Stimulated activated CD4-positive, alpha-beta T cell treated with anti-CD3 and anti-CD28 coated beads, TNF-alpha, amount 100 ng/mL, for 48 hours (primary cell): ENCODE measurements at places on chromosomes 11 and 22.

DNA sequence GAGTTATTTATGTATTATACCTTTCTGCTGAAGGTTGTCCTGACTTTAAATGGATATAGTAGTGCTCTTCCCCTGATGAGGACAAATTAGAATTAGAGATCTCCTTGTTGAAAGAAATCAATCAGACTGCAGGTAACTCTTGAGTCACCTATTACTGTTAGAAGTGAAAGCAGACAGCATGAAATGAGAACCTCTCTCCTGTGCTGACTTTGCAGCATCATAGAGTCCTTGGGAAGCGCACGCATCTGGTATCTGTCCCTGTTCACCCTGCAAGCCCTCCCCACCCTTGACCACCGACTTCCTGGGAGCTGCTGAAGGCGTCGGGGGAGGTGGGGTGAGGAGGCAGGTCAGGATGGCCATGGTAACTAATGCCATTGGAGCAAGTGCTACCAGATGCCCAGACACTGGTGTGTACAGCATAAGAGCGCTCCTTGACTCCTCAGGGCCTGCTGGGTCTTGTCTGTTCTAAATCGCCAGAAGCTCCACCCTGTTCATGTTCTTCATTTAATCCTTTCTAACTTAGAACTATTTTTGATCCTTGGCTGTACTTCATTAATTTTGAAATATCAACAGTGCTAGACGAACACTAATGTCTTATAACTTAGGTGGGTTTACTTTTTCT is 143.9 kb downstream of the WNT7B start:
- no peak for DNase-seq

GRCh38 chr11:46210133-46210636 is 67.3 kb upstream of the CREB3L1 start:
- no peak for DNase-seq

DNA sequence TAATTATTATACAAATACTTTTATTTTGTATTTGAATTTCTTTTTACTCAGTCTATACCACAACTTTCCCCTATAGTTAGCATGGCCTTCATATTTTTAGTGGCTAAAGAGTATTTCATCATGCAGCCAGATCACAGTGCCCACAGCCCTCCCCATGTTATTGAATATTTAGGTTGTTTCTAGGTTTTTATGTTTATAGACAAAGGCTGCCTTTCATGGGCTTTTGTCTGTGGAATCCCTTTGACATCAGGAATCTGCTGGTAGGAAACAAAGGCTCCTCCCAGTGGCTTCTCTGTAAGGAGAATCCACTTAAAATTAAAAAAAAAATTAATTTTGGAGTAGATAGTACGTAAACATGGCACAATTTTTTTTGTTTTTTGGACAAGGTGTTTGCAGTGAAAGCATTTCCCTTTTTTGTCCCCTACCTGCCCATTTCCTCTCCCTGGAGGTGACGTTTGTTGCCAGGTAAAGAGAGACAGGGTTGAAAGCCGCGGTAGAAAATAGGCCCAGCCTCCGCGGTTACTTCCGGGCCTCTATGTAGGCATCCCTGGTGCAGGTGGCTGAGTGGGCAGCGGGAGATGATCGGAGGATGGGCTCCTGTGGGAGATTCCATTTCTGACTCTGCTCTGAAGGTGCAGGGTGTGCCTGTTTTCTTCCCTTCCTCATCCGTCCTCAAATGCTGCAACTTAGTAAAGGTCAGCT is 82.2 kb upstream of the OR4B1 start:
- no peak for DNase-seq

DNA sequence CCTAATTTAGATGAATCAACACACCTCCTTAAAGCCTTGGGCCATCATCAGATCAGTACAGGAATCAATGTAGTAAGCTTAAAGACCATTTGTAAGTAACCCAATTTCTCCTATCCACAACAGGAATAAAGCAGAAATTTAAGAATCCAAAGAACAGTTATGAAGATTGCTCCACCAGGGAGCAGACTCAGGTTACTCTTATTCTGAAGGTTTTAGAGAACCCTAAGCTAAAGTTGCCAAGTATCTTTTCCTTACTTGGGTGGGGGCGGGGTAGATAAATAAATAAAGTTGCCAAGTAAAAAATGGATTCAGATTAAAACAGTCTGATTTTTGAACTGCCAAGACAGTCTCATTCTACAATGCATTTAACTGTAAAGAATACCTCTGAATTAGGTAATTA is 18.1 kb downstream of the CKAP5 start:
- no peak for DNase-seq

- DNase-seq, result no peak
Measured at GRCh38 chr11:116697639-116698038, 75.1 kb downstream of the BUD13 start.

- DNase-seq, result no peak
Measured at GRCh38 chr11:65136515-65137096, 2.3 kb upstream of the SYVN1 start.

GRCh38 chr11:67584881-67585873 is 1.6 kb downstream of the GSTP1 start:
- no peak for DNase-seq

DNA sequence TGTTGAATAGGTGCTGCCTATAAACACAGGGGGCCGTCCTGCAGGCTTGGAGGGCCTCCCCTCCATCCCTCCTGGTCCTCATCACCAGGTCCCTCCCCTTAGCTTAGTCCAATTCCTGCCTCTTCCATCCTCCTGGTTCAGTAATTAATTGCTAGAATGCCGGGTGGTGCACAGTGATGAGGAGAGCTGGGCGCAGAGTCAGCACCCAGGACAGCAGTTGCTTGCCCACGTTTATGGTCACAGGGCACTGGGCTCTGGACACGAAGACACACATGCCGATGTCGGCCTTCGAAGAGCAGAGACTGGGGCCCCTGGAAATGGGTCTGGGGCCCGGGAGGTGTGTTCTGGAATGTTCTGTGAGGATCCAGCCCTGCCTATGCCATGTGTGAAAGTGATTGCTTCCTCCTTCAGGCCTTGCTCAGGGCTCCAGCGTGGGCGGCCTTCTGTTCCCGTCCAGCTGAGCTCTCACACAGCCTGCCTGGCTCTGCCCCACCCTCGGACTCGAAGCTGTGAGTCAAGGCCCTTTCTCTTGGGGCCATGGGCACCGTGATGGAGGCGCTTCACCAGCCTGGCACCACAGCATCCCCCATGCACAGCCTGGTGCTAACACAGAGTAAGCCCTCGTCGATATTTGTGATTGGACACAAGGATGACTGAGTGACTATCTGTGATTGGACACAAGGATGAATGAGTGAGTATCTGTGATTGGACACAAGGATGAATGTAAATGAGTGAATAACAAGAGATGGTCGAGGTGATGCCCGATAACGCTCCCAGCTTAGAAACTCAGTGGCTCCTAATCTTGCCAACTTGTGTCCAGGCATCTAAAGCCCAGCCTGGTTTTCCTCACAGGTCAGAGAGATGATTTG is 884.7 kb downstream of the BRD1 start:
- DNase-seq, result no peak

- no peak for DNase-seq
Measured at GRCh38 chr11:67120881-67121710, 2.0 kb downstream of the KDM2A start.

GRCh38 chr22:46280999-46281623 is 13.3 kb downstream of the TTC38 start:
- no peak for DNase-seq

GRCh38 chr11:35531246-35531645 is 5.8 kb upstream of the PAMR1 start:
- no peak for DNase-seq
